ENCODE measurements at places on chromosomes 2 and 18.

DNA sequence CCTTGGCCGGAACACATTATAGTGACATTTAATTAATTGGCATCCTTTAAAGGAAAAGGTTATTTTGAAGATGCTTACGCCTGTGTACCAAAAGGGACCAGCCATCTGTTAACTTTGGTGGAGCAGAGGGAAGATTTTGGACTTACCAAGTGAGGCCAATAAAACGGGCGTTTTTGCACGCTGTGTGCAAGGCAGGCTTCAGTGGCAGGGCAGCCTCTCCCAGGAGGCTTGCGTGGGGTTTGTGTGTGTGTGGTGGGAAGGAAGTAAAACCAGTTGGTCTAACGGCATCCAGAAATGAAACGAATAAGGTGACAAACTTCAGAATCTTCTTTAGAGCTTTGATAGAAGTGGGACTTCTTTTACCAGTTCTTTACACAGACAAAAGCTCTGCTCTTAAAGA is 191.7 kb downstream of the PRKCE start:
- DNase-seq = no peak

DNA sequence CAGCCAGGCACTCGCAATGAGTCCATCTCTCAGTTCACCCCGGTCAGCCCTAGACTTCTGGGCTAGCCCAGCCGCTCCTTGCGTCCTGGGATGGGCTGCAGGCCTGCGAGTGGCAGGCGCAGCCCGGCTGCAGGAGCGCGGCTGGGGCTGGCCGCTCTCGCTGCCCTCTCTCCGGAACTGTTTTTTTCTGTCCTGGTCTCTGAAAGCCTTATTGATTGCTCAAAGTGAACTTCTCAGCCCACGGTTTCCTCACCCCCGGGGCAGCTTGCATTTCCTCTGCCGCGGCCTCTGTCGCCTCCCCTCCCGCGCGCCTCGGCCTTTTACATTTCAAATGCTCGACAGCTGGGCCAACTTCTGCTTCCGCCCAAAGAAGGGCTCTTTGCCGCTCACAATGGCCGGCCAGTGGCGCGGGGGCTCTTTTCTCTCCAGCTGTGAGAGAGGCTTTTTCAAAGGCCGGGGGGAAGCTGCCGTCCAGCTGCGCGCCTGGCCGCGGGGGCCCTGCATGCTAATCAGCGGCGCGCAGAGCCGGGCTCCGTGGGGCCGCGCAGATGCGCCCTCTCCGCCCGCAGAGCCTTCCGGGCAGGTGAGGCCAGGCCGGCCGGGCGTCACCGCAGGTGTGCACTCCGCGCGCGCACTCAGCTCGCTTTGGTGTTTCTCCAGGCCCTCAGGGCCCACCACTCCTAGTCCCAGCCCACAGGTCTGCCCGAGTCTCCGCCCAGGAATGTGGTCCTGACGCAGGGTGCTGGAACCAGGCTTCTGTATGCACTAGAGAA is 513.8 kb downstream of the RNF144A start:
- DNase-seq = no peak

DNA sequence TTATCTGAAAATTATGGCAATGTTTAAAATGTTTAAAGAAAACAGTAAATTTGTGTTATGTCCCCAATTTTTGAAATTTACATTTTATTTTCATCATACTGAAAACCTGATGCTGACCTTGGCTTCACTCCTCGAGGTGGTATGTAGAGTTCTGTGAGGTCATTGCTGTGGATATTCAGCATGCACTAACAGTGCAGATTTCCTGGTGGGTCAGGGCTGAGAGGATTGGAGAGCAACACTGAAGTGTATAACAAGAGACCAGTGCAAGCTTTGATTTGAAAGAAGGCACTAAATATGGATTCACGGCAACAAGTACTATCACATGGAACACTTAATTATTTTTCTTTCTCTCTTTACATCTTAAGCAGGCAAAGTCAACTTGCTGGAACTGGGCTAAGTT is 134.1 kb downstream of the SLC8A1 start:
- DNase-seq = no peak

GRCh38 chr2:84991404-84992160 is 20.6 kb downstream of the KCMF1 start:
- DNase-seq = no peak

DNA sequence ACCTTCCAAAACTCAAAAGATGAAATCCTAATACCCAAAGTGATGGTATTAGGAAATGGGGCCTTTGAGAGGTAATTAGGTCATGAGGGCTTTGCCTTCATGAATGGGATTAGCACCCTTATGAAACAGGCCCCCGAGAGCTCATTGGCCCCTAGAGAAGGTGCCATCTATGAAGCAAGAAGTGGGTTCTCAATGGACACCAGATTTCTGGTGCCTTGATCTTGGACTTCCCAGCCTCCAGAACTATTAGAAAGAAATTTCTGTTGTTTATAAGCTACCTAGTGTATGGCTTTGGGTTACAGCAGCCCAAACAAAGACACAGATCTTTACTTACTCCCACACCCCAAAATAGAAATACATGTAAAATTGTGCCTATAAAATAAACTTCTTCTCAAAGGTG is 45.4 kb downstream of the SOCS6 start:
- no peak for DNase-seq

- no peak for DNase-seq
Measured at GRCh38 chr2:174748948-174749347, 15.3 kb downstream of the CHRNA1 start.

GRCh38 chr2:191384829-191385228 is 139.6 kb downstream of the MYO1B start:
- no peak for DNase-seq

- no peak for DNase-seq
Measured at GRCh38 chr2:8229546-8229986, 452.3 kb upstream of the ID2 start.

GRCh38 chr18:8895987-8896619 is 190.7 kb downstream of the MTCL1 start:
- DNase-seq = no peak

DNA sequence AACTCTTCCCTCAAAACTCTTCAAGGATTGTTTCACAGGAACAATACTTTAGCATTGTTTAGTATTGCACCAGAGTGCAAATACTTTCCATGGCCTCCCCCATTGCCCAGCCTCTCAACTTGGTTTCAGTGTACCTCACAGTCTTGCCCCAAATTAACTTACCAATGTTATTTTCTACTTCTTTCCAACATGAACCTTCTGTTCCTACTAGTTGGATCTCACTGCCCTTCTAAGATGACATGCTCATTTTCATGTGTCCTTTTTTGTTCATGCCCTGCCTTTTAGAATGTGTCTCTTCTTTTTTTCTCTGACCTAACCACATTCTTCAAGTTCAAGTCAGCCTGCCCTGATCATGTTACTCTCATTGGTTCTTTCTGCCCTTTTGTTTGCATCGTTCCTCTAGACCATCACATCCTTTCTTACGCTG is 4.1 kb downstream of the SPATS2L start:
- DNase-seq = no peak

- DNase-seq = no peak
Measured at GRCh38 chr2:129205176-129205575, 774.3 kb upstream of the RAB6C start.
